ENCODE measurements at places on chromosomes 7 and 10.

DNA sequence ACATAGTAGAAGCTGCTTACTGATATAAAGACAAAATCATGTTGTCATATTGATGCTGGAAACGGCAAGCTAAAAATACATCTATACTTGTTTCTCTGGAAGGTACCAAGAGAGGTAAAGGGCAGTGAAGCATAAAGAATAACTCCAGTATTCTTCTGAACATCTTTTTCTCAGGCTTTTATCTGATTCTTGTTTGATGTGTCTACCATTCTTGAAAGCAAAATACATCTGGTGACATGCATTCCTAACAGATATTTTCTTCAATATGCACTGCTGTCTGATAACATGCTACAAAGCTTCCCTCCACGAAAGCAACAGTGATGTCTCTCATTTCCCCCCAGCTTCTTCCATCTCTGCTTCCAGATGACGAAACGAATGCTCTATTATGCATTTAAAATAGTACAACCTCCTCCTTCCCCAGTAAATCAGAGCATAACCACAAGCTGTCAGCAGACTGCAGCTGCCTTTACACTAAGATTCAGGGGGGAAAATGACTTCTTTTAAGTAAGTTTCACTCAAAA is 100.8 kb downstream of the ARHGAP21 start:
- no peak for DNase-seq

DNA sequence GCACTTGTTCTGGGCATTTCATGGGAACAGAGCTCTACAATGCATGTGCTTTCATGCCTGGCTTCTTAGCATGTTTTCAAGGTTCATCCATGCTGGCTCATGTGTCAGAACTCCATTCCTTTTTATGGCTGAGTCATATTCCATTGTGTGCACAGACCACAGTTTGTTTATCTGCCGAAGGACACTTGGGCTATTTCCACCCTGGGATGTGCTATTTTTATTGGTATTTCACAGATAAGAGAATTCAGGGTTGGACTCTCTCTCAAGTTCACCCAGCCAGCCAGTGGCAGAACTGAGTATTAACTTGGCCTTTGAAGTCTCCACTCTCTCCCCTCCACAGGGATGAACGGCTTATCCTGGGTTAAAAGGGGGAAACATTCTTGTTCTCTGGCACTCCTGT is 190.7 kb upstream of the GPR26 start:
- DNase-seq = no peak

GRCh38 chr7:72316148-72316547 is 96.0 kb downstream of the CALN1 start:
- DNase-seq = no peak

DNA sequence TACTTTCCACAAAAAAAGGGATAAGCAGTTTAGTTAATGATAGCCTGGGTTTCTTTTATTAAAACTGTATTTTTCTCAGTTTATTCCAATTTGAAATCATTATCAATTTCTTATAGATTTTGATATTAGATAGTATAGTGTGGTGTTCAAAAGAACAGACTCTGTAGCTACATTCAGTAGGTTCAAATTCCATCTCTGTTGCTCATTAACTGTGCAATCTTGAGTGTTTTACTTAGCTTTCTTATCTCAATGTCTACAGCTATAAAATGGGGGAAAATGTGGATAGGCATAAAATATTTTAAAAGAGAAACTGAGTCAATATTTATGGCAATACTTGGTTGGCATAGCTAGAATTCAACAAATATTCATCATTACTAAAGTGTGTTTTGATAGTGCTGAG is 86.9 kb upstream of the SEMA3A start:
- DNase-seq = no peak

GRCh38 chr10:78361031-78361430 is 327.4 kb downstream of the RPS24 start:
- DNase-seq = no peak

- DNase-seq = no peak
Measured at GRCh38 chr10:69220041-69220451, at the start of gene HKDC1. Gene HKDC1 (plus strand): TSS chr10:69220332. CDS start chr10:69220436, 104 bp downstream.

GRCh38 chr10:16986082-16986405 is 143.6 kb downstream of the CUBN start:
- DNase-seq = no peak

DNA sequence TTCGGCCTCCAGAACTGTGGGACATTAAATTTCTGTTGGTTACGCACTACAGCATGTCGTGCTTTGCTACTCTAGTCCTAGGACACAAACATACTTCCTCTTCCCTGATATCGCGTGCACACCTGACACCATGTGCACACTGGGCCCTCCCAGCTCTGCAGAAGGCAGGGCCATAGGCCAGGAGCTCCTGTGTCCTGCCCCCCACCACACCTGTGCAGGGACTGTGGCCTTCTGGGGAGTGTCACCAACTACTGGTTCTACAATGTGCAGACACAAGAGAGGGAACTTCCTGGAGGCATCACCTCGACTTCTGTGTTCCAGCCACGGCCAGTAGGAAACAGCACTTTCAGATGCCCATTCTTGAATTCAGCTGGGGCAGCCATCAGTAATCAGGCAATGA is 646.4 kb upstream of the MGMT start:
- no peak for DNase-seq

DNA sequence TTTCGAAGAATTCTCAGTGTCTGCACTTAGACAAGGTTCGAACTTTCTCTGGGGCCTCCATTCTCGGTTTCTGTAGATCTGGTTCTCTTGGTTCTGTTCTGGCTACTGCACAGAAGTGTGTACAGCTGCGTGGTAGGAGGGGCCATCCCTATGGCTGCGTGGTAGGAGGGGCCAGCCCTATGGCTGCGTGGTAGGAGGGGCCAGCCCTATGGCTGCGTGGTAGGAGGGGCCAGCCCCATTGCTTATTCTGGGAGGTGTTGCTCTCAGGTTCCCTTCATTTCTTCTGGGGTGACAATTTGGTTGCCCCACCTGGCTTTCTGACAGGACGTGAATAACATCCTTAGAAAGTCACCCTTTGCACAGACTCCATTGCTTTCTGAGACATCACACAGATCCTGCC is 65.2 kb upstream of the CHST15 start:
- no peak for DNase-seq

DNA sequence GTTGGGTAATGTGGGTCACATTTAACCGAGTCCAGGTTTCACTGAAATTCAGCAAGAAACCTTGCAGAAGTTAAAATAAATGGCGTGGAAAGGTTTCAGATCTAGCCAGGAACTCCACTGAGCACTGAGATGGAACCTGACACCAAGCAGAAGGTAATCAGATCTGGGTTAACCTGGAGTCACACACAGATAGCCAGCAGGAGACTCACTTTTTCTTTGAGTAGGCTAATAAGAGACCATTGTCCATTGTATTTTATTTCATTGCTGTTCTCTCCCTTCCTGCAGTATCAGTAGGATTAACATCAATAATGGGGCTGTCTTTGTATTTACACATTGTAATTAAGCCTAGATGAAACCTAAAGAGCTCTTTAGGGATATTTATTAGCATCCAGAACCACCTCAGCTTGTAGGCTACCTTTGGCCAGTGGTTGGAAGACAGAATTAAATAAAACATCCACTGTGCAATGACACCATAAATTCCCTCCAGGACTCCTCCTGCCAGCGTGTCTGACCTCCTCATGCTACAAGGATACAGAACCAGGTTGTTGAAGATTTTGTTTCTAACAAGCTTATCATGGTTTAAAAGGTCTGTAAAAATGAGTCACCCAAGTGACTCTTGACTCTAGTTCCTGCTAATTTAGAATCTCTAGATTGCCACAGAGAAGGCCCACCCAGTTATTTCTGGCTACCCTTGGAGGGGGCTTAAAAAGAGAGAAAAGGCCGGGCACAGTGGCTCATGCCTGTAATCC is 151.1 kb downstream of the SORCS1 start:
- DNase-seq = no peak

GRCh38 chr7:38512704-38513103 is 118.5 kb downstream of the AMPH start:
- DNase-seq = no peak

- DNase-seq = no peak
Measured at GRCh38 chr10:104509981-104510380, 131.1 kb upstream of the SORCS3 start.

- no peak for DNase-seq
Measured at GRCh38 chr10:78524941-78525340, 491.3 kb downstream of the RPS24 start.

DNA sequence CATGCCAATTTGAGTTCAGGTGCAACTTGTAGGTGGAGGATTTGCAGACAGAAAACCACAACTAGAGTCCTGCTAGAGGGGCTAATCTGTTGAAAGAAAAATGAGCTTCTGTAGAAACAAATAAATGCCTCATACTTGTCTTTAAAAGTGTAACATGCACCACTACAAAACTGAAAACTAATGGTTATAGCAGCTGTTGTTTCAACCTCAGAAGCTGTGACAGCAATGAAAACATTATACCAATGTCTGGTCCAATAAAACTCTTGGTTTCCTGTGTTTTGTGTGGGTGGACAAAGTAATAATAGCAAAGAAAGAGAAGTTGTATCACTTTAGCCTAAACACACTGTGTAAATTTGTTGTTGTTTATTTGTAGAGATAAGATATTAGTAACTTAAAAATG is 3.4 kb upstream of the PPP1R9A start:
- DNase-seq = no peak

DNA sequence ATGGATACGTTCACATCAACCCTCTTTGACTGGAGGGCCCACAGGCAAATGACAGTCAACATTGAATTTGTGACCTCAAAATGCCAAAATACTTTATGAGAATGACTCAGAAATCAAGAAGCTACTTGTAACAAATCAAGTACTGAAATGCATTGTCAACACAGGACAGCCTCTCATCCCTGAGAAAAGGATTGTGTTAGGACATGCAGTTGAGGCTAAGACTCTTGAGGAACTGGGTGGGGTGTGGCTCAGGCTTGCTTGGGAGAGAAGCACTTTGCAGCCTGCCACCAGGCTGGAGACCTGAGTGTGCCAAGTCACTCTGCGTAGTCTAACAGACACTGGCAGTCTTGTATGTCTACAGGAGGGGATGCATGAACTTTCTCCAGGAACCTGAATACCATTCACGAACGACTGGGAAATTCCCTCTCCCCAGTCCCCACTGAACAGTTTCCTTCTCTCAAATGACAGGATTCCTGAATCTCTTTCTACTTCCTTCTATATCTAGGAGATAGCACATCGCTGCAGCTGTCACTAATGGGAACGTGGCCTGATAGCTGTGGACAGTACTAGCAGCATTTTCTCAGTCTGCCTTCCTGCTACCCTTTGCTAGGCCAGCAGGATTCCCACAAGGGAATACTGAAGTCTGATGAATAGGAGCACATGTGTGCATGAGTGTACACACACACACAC is 3.3 kb upstream of the SMO start:
- DNase-seq = no peak

DNA sequence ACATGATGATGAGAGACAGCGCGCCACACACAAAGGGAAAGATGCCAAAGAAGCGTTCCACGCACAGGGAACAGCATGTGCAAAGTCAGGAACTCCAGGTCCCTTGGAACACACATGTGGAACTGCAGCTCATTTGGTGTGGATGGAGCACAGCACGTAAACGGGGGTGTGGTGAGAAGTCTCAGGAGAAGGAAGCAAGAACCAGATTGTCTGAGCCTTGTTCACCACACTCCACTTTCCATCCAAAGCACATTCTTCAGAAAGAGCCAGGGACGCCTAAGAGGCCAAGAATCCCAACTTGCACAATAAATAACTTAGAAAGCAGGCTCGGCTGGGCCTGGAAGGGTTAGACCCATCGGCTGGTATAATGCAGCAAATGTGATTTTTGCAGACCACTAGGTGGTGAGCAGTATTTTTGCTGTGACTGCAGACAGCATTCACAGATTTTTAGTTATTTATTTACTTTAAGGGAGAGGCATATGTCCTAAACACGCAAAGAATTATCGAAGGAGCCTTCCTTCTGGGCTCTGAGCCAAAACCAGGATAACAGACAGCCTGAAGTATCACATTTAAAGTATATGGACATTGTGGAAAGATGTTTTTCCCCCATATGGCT is 27.9 kb upstream of the ASCC1 start:
- no peak for DNase-seq

- no peak for DNase-seq
Measured at GRCh38 chr7:17497136-17497535, 198.7 kb downstream of the AHR start.

DNA sequence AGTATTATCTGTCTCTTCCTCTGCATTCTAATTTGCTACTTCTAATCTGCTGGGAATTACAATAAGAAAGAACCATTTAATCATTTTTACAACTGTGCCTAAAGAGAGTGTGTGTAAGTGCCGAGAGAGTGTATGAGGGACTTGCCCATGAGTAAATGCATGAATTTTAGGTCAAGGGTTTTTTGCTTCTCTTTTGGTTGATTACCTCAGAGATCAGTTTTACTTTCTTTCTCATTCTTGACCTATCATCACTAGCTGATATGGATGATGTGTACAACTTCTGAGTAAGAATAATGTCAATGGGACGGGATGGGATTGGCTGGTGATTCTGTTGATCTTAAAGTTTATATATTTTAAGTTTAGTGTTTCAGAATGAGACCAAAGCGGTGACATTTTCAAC is 47.8 kb downstream of the IKZF1 start:
- DNase-seq = no peak

DNA sequence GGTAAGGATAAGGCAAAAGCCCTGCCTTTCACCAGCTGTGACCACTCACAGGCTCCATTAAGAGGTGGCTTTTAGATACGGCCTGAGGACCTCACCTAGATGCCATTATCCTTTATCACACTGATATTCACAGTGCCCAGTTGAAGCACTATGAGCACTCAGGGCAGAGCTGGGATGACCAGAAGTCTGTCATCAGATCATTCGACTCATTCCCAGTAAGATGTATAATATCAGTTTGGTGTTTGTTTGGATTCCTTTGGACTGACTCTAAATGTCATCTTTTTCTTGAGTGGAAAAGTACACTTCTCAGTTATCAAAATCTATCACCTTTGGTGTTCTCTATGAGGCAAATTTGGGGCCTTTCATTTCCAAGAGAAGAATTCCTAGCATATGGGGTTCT is 18.7 kb downstream of the CCDC136 start:
- no peak for DNase-seq

- no peak for DNase-seq
Measured at GRCh38 chr7:100154651-100155491, 3.7 kb downstream of the TRAPPC14 start.

GRCh38 chr10:42755028-42755451 is 27.6 kb upstream of the BMS1 start:
- DNase-seq = peak; percentile 65

DNA sequence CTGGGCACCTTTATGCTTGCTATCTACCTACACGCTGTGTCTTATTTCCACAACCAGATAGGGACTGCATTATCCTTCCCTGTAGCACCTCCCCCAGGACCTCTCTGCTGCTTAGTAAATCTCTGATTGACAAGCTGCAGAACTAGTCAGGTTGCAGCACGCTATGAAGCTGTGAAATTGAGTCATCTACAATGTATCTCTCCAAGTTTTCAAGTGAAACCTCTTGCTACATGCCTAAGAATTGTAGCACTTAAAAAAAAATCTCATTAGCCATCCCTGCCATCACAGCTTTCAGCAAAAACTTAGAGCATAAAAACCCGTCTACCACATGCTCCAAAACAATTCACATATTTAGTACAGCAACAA is 69.7 kb upstream of the FGFR2 start:
- no peak for DNase-seq
